ENCODE measurements at places on chromosomes 1 and 21. TPM values are rescaled to one million over a fixed set of nuclear protein-coding genes. Genes with fewer than 3 reads are reported as not detected.

RNU1-1 gene
- polyA plus RNA-seq, result not detected

AMY2B gene
- polyA plus RNA-seq, result 5.4 TPM

PRR9 gene
- not detected for polyA plus RNA-seq

HES2 gene
- 0.10 TPM for polyA plus RNA-seq

FAM43B gene
- 0.72 TPM for polyA plus RNA-seq

KCNJ9 gene
- 0.09 TPM for polyA plus RNA-seq

LYPLAL1 gene
- 31.7 TPM for polyA plus RNA-seq

DCST2 gene
- 0.58 TPM for polyA plus RNA-seq

AJAP1 gene
- polyA plus RNA-seq, result 1.1 TPM

CHIA gene
- polyA plus RNA-seq, result not detected

ADAMTSL4 gene
- 45.7 TPM for polyA plus RNA-seq

RUNX3 gene
- polyA plus RNA-seq, result 4.5 TPM

CKS1B gene
- polyA plus RNA-seq, result 59.0 TPM

OSCP1 gene
- 6.3 TPM for polyA plus RNA-seq

FCRL6 gene
- polyA plus RNA-seq, result 0.17 TPM

GBP4 gene
- polyA plus RNA-seq, result 2.7 TPM

LMX1A gene
- polyA plus RNA-seq, result 0.41 TPM

SLC2A5 gene
- polyA plus RNA-seq, result 3.4 TPM

LRRC71 gene
- polyA plus RNA-seq, result 1.0 TPM

OLFML3 gene
- 139 TPM for polyA plus RNA-seq

CYP4A11 gene
- not detected for polyA plus RNA-seq

HNRNPR gene
- polyA plus RNA-seq, result 175 TPM

SLC5A9 gene
- polyA plus RNA-seq, result 2.6 TPM

AK5 gene
- 5.3 TPM for polyA plus RNA-seq

KLHL12 gene
- polyA plus RNA-seq, result 19.5 TPM

STMN1 gene
- 554 TPM for polyA plus RNA-seq

FHAD1 gene
- 1.5 TPM for polyA plus RNA-seq

NFASC gene
- polyA plus RNA-seq, result 1.1 TPM

IFI6 gene
- polyA plus RNA-seq, result 65.6 TPM

TMPRSS2 gene
- polyA plus RNA-seq, result 0.56 TPM

MPL gene
- polyA plus RNA-seq, result not detected

NPPB gene
- not detected for polyA plus RNA-seq

C1QTNF12 gene
- 4.8 TPM for polyA plus RNA-seq

ADAM30 gene
- polyA plus RNA-seq, result not detected

PIGR gene
- not detected for polyA plus RNA-seq

THEM4 gene
- 16.5 TPM for polyA plus RNA-seq

SPATA45 gene
- polyA plus RNA-seq, result not detected
